ENCODE measurements at places on chromosomes 13 and 19.
A peak's percentile ranks its signal among the peaks of the same experiment; 100 is the strongest.

GRCh38 chr19:18432275-18433014 lies 5.5 kb downstream of the ISYNA1 start:
- no peak for DNase-seq

DNA sequence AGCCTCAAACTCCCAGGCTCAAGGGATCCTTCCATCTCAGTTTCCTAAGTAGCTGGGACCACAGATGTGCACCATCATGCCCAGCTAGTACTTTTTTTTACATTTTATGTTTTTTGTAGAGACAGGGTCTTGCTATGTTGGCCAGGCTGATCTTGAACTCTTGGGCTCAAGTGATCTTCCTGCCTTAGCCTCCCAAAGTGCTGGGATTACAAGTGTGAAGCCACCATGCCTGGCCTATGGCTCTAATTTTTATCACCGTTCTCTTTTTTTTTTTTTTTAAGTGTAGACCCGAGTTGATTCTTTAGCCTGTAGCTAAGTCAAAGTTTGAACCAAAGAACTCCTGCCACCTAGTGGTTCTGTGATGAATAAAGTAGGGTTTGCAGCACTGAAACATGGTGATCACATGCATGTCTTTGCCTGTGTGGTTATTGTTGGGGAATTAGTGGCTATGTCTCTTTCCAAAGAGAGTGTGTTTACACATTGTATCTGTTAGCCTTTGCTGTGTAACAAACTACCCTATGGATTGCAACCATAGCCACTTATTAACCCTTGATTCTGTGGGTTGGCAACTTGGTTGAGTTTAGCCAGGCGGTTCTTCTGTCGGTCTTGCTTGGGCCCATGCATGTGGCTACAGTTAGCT lies 11.6 kb downstream of the NFILZ start:
- DNase-seq, result peak; percentile 46

GRCh38 chr13:24688950-24689349 lies 8.7 kb downstream of the ATP12A start:
- no peak for DNase-seq

- DNase-seq, result no peak
Measured at GRCh38 chr13:110418944-110419343, 111.9 kb downstream of the COL4A2 start.

- DNase-seq, result no peak
Measured at GRCh38 chr13:48531416-48532255, 1.2 kb downstream of the RCBTB2 start.

DNA sequence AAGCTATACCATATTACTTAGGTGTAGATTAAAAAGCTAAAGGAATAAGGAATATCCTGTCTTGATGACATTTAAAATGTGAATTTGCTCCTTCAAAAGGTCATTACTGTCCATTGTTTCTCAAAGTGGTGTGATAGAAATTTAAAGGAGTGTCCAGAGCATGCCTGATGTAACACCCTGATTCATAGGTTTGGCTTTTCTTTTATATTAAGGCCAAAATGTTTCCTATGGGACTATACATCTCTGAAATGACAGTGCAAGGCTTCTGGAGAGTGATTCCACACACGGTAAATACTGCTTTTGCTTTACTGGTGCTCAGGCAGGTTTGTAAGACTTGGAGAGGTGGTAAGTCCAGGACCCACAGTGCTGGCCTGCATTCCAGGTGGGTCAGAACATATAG lies 289.9 kb downstream of the RFC3 start:
- no peak for DNase-seq

DNA sequence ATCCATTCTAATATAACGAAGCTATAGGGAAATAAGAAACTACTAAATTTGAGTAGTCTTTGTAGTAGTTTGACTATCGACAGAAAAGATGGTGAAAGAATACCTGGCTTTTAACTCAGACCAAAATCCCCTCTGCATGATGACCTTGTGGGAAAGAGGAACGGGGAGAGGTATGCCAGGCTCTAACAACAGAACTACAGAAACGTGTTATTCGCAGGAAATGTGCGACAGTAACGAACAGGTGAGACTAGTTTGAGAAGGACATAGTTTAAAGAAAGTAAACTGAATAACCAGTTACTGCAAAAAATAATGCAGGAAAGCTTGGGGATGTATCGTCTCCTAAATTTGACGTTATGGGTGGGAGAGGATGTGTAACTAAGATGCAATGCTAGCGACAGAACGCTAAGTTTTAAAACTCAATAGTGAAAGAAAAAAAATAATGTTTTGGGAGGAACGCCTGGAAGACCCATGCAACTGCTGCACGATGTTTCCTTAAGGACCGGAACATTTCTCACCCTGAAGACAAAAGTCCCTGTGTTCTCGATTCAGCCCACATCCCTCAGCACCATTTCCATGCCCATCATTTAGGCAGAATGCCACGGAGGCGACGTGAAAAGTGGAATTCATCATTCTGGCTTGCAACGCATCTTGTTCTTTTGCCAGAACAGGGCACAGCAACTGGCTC lies 1.6 kb upstream of the RAP2A start:
- no peak for DNase-seq

DNA sequence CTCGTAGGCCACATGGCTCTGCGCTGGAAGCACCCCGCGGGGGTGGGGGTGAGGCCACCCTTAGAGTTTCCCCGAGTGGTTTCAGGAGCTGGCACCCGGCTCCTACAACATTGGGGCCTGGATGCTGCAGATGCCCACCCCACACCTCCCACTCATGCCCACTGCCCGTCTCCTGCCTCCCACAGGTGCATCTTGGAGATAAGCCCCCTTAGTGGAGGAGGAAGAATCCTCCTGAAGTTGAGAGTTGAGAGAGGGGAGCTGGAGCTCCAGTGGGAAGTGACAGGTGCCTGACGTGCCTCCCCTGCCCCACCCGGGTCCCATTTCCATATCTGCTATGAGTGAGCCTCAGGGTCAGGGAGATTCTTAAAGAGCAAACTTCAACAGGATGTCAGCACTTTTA lies 341.3 kb downstream of the TEX29 start:
- no peak for DNase-seq

GRCh38 chr13:95862408-95862807 lies 185.5 kb downstream of the DNAJC3 start:
- DNase-seq, result peak; percentile 4

- DNase-seq, result peak; percentile 58
Measured at GRCh38 chr19:13588957-13589833, 82.9 kb upstream of the CACNA1A start.

DNA sequence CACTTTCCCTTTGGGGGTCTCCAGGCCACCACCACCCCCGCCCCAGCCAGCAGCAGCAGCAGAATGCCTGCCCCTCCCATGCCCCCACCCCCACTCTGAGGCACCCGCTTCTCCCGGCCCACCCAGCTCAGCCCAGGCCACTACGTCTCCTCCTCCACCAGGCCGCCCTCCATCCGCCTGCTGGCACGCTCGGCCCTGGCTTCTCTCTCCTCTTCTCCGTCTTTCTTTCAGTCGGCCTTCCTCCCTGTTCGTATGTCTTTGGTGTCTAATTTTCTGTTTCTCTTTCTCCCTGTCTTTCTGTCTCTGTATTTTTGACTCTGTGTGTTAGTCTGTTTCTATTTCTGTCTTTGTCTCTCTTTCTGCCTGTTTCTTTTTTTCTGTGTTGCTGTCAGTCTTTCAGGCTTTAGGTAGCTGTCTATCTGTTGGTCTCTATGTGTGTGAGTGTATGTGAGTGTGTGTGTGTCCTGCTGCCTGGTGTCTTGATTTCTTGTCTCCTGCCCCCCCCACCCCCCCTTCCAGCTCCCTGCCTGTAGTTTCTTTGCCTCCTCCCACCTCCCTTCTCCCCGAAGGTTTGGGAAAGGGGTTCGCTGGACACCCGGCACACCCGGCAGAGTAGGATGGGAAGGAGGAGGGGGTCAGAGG lies at the start of gene LGI4:
Gene LGI4 (minus strand): TSS at position 459 of the 642 bp plus-strand sequence. CDS start 379 bp downstream, at position 80.
- DNase-seq, result no peak

- no peak for DNase-seq
Measured at GRCh38 chr13:91153372-91153771, 194.1 kb upstream of the MIR17HG start.
